ENCODE measurements at places on chromosomes 1 and 21. TPM values are rescaled to one million over a fixed set of nuclear protein-coding genes. Genes with fewer than 3 reads are reported as not detected.

Gene SLC19A2
- 6.0 TPM for total RNA-seq

Gene ANXA9
- not detected for total RNA-seq

Gene RALGPS2
- 7.3 TPM for total RNA-seq

Gene MTARC1
- not detected for total RNA-seq

Gene KCNC4
- 7.3 TPM for total RNA-seq

Gene OR10K1
- total RNA-seq: not detected

Gene C1orf141
- not detected for total RNA-seq

Gene MEX3A
- not detected for total RNA-seq

Gene ZNF436
- total RNA-seq: 7.3 TPM

Gene CSF3R
- total RNA-seq: 0.36 TPM

Gene TMEM269
- 0.30 TPM for total RNA-seq

Gene SDCCAG8
- 27.0 TPM for total RNA-seq

Gene MARK1
- total RNA-seq: not detected

Gene LCE2C
- not detected for total RNA-seq

Gene GGPS1
- total RNA-seq: 30.4 TPM

Gene TRIM58
- 0.53 TPM for total RNA-seq

Gene UBL4B
- total RNA-seq: not detected

Gene FAM131C
- 3.4 TPM for total RNA-seq

Gene TCHHL1
- total RNA-seq: not detected

Gene FAM43B
- total RNA-seq: not detected

Gene F11R
- 16.2 TPM for total RNA-seq

Gene ORC1
- 21.6 TPM for total RNA-seq

Gene RRP1
- total RNA-seq: 26.8 TPM
